T-helper 9 cell (primary cell): ENCODE measurements at places on chromosomes 12 and 14.

DNA sequence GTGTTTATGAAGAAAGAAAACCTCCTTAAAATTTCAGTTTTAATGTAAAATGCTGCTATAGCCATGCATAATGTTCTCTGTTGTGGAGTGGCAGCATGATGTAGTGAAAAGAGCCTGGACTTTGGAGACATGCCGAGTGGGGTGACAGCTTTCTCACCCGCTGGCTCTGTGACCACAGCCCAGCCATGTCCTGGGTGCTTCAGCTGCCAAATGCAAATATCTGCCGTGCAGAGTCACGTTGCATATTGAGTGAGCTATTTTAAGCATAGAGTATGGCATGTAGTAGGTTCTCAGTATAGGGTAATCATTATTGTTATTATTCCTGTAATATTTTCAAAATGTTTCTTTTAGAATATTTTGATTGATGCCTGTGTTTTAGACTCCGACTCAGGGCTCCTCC is 15.5 kb upstream of the TCTN2 start:
- DNase-seq: no peak

DNA sequence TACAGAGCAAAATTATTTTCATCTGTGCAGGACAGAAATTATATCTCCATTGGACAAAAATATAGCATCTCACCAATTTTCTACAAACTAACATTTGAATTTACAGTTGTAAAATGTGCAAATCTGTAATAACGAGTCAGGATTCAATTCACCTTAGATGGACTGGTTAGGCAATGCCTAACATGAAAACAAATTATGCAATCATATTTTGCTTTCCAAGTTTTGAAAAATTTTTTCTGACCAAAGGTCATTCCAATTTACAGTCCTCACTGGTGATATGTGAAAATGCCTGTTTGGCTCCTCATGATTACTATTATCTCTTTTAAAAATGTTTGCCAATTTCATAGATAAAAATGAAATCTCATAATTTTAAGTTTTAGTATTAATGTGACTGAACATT is 6.5 kb upstream of the CPM start:
- no peak for DNase-seq

DNA sequence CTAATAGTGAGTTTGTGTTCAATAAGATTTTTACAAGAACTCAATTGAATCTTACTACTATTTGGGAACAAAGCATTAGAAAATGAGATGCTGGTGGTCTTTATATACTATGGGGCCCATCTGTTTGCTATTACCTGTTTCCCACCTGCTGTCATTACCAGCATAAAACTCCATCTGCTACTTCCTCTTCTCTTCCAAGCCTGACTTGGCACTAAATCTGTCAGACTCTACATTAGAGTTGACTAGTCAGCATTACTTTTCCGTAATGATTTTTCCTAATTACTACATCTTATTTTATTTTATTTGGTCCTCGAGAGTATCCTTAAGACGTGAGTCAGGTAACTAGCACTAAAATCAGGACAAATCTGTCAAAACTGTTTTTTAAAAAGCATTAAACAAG is 68.1 kb upstream of the KRR1 start:
- DNase-seq: no peak

GRCh38 chr12:84270470-84271140 is 642.0 kb downstream of the SLC6A15 start:
- DNase-seq: no peak

GRCh38 chr14:64654901-64655300 is 49.3 kb upstream of the PLEKHG3 start:
- DNase-seq: no peak

GRCh38 chr14:54882521-54882920 is 20.1 kb downstream of the GCH1 start:
- no peak for DNase-seq

GRCh38 chr14:47555333-47555732 is 120.1 kb downstream of the MDGA2 start:
- DNase-seq: no peak

DNA sequence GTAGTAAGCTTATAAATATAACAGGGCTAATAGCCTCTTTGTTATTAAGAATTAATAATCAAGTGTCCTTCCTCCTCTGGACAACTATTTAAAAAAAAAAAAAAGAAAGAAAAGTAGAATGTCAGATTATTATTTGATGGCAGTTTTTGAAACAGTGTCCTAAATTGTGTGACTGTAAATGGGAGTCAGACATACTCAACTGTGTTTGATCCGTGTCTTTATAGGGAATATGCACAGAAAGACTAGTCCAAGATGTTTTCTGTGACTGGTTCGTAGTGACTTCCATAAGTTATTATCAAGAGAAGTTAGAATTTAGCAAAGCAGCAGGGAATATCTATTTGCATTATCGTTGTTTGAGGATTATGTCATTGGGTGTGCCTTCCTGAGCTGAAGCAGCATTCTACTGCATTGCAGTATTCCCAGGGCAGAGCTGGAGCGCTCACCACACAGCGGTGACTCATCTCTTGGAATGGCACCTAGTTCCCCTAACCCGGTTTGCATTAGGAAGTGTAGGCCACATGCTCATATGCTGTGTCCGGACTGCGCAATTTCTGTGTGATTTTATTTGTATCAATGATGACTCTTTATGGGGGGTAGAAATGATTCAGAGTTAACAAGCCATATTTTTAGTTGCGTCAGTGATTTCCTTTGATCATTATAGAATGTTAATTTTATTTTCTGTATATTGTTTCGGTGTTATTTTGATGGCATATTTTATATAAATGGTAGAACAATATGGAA is 7.9 kb downstream of the DYNC1H1 start:
- DNase-seq: no peak

DNA sequence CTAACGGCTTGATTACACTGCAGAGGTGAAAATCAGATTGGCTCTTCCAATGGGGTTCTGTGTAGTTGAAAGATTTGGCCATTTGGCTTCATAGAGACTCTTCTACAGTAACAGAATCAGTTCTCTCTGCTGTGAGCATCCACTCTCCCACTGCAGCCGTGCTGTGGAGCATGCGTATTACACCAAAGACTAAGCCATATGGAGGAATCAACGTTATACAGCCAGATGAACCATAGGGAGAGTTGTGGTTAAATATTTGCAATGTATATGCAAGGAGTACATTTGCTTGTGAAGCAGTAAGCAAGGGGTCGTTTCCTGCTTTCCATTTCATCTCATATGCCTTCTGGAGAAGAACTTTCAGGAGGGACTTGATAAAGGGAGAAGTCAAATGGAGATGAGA is 331.1 kb upstream of the FKBP4 start:
- no peak for DNase-seq

GRCh38 chr12:106459534-106459933 is 102.0 kb downstream of the POLR3B start:
- no peak for DNase-seq

DNA sequence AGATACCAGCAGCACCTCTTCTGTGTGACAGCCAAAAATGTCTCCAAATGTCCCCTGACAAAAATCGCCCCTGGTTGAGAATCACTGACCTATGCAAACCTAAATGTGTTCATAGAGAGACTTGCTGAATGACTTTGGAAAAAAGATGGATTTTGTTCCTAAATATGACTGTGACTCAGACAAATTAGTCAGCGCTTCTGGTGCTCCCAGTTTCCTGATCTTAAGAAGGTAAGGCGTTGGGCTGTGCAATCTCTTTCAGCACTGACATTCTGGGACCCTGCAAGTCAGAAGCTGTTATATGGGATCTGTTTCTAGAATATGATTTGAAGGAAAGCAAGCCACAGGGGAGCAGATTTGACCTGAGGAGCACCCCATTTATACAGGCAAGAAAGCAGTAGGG is 90.6 kb upstream of the PWP1 start:
- DNase-seq: no peak

DNA sequence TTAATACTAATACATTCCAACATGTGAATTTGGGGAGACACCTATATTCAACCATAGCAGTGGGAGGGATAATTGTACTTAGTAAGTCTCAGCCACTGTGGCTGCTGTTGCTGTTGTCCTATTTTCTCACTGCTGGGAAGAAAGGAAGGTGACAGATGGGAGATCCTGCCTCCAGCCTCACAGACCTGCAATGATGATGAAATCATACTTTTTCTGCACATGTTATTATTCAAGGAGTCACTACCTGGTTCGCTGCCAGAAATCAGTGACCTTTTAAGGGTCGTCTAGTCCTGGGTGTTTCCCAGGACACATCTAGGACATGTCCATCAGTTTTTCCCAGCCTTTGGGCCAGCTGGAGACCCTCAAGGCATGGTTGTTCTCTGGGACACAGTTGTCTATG is 106.2 kb upstream of the RPH3A start:
- DNase-seq: no peak
